ENCODE measurements at places on chromosomes 3 and 15.

DNA sequence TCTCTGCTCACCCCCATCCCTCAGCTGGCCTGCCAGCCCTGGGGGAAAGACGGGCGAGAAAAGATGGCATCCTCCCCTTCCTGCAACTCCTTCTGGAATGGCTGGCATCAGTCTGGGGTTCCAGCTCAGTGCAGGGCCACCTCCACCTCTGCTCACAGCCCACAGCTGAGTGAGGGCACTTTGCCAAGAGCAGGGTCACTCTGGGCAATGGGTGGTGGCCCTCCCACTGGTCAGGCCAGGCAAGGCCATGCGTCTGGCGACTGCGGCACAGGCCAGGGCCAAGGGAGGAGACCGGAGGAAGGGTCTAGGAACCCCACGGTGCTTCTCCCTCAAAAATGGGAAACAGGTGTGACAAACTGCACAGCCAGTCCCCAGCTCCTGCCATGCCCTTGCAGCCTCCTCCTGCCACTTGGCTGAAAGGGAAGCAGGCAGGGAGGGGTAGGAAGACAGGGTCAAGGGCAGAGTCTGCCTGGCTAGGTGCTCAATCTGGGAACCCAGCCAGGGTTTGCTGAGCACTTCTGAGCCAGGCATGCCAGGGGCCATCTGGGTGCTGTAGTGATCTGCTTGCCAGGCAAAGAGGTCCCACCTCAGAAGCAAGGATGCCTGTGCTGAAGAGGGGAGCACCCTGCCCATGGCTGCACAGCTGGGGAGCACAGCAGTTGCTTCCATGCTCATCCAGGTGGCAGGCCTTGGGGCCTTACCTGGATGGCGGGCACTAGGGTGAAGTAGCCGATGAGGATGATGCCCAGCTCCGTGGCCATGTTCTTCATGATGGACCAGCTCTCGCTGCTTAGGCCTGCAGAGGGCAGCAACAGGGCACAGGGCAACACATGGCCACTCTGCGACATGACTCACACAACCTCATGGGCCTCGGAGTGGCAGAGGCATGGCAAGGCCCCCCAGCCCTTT, 41.2 kb downstream of the PTPN23 start:
- no peak for DNase-seq

- DNase-seq, result no peak
These were observed 604 bp upstream of the TJP1 start for GRCh38 chr15:29822684-29823459.

DNA sequence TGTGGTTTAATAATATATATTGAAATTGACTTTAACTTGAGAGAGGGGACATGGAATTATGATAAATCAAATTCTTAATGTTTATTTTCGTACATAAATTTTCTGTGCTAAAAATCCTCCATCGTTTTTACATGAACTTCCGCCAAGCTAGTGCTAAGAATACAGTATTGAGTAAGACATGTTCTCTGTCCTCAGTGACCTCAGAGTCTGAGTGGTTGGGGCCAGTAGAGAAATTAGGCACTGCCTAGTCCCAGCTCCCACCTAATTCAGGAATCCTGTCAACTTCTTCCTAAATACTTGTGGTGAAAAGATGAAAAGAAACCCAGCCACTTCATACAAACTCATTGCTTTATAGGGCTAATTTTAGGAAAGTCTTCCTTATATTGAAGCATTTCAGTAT, 110.3 kb downstream of the PPP2R3A start:
- DNase-seq, result no peak

GRCh38 chr3:51773529-51774056, 5.4 kb downstream of the IQCF6 start:
- DNase-seq, result no peak

- no peak for DNase-seq
These were observed 114.5 kb downstream of the RARB start for GRCh38 chr3:25542492-25543039.

DNA sequence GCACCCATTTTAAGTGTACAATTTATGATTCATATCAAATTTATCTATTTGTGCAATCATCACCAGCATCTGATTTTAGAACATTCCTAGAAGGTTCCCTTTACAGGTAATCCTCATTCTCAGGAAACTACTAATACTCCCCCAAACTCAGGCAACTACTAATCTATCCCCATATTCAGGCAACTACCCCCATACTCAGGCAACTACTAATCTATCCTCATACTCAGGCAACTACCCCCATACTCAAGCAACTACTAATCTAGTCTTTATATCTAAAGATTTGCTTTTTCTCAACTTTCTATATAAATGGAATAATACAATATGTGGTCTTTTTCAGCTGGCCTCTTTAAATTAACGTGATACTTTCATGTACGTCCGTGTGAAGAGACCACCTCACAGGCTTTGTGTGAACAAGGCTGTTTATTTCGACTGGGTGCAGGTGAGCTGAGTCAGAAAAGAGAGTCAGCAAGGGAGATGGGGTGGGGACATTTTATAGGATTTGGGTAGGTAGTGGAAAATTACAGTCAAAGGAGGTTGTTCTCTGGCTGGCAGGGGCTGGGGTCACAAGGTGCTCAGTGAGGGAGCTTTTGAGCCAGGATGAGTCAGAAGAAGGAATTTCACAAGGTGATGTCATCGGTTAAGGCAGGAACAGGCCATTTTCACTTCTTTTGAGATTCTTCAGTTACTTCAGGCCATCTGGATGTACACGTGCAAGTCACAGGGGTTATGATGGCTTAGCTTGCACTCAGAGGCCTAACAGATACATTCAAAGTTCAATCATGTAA, 1444.5 kb upstream of the CADM2 start:
- no peak for DNase-seq

GRCh38 chr3:136577791-136578190, 174.4 kb downstream of the STAG1 start:
- DNase-seq, result no peak

GRCh38 chr3:134658555-134658954, 7.7 kb upstream of the KY start:
- DNase-seq, result no peak

- no peak for DNase-seq
These were observed 56.6 kb upstream of the CSTA start for GRCh38 chr3:122268257-122269024.

DNA sequence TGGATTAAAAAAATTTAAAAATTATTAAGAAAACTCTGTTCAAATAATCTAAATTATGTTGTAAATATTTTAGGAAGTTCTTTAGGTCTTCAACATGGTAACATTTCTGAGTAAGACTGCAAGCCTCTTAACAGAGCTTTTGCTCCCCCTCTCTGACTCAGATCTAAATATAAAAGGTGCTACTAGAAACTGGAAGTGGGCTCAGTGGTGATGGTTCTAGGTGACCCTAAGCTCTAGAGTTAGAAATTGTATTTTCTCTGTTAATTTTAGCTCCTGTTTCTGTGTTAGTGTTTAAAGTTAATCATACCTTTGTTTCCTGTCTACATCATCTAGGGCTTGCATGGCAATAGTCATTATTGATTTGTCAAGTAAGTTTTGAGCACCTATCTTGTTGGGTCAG, 159.9 kb upstream of the MEIS2 start:
- DNase-seq, result no peak

DNA sequence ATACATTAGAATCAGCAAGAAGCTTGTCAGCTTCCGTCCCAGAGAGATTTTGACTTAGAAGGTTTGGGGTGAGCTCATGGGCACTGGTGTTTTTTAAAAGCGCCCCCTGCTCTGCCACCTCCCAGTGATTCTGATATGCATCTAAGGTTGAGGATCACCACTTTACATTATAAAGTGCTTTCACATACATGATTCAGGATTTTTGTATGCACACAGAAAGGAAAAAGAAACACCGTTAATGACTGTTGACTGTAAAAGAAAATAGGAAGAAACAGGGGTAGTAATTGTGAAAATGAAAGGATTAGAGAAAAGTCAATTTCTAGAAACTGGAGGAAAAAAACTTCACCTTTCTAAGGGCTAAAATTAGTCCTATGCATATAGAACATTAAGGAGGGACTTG, 104.9 kb upstream of the ZBED2 start:
- no peak for DNase-seq

DNA sequence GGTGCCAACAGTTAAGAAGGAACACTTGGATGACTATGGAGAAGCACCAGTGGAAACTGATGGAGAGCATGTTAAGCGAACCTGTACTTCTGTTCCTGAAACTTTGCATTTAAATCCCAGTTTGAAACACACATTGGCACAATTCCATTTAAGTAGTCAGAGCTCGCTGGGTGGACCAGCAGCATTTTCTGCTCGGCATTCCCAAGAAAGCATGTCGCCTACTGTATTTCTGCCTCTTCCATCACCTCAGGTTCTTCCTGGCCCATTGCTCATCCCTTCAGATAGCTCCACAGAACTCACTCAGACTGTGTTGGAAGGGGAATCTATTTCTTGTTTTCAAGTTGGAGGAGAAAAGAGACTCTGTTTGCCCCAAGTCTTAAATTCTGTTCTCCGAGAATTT, 3.0 kb downstream of the SKIL start:
- no peak for DNase-seq

GRCh38 chr3:116905794-116906193, 196.2 kb downstream of the TUSC7 start:
- no peak for DNase-seq

DNA sequence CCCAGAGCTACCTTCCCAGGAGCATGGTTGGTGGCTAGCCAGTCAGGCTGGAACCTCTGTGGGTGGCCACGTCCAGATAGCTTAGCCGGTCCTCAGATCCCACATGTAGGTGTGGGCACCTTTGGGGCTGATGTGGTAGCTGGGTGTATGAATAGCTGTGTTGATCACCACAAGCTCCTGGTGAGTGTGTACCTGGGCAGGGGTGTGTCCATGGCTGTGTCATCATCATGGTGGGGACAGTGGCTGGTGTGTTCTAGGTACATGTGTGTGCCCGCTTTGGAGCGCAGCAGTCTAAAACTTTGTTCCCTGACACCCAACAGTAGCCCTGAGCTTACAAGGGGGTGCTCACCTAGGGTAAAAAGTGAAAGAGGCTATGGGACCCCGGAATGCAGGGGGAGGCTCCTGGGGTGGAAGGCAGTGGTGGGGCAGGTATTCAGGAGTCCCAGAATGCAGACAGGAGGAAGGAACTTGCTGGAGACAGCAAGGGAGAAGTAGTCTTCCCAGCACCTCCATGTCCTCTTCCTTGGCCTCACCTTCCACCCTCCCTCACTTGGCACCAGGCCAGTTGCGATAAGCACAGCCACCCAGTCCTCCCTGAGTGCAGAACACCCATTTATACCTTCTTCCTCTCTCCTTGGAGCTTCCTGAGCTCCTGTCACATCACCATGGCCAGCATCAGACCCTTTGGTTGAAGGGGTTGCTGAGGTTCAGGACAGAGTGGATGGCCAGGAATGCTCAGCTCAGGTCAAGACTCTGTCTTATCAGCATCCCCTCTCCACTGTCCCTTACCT, 1.2 kb downstream of the CISH start:
- no peak for DNase-seq

DNA sequence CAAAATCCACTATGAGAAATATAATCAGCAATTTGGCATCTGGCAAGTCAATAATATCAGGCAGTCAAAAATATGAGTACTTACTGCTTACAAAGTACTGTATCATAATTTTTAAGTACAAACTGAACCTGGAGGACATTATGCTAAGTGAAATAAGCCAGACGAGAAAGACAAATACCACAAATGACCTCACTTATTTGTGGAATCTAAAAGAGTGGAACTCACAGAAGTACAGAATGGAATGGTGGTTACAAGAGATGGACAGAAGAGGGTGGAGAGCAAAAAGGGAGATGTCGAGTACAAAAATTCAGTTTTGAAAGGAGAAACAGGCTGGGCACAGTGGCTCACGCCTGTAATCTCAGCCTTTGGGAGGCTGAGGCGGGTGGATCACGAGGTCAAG, 12.4 kb downstream of the PCYT1A start:
- no peak for DNase-seq

DNA sequence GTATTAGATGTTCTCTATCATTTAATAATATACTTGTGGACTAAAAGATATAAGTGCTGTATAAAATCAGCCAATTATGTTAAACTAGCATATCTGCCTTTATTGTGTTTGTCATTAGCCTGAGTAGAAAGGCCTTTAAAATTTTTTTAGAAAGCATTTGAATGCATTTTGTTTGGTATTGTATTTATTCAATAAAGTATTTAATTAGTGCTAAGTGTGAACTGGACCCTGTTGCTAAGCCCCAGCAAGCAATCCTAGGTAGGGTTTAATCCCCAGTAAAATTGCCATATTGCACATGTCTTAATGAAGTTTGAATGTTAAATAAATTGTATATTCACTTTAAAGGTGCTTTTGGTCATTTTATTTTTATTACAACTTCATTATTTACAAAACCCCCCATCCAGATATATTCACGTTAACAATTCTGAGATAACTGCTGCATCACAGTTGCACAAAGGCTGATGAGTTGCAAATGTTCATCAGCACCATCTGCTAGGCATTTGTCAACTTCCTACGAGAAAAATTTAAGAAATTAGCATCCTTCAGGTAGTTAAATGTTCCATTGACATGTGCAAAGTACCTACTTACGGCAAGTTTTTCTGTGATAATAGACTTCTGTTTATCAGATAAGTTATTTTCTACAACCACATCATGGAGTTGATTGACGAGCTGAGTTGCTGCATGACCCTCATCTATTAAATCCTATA, 6.3 kb downstream of the EIF4A2 start:
- DNase-seq, result no peak

- no peak for DNase-seq
These were observed 93.5 kb downstream of the FLNB start for GRCh38 chr3:58101499-58102389.

DNA sequence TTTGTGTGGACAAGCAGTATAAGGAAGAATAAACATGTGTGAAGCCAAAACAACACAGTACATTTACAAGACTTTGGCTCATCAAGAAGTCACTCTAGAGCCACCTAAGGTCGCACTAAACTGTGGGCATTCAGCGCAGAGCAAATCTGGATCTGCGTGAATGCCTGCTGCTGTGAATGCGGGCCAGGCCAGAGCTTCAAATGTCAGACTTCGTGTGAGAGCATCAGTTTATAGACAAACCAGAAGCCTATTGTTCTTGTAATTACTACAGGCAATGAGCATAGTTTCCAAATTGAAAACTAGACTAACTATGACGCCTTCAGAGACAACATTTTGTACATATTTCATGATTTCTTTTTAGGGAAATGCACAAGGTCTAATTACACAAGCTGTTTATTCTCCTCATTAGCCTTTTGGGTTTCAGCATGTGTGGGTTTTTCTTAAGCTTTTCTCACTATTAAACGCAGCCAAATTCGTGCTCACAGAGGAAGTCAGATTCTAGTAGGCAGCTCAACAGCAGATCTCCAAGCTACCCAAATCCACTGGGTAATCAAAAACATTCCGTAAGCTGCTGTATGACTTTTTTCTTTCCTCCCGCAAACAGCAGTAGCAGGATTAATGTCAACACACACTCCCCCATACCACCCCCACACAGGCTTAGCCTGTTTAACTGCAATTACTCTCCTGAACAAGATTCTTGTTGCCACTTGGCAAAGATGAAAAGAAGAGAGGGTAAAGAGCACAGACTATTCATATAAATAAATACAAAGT, 84.5 kb upstream of the SETMAR start:
- DNase-seq, result no peak

- DNase-seq, result no peak
These were observed at the start of gene CGNL1 for GRCh38 chr15:57375827-57376695. CGNL1 (plus strand) TSS chr15:57376505; CDS start chr15:57438000, 61,495 bp downstream.
